ENCODE measurements at places on chromosomes 4 and X.

DNA sequence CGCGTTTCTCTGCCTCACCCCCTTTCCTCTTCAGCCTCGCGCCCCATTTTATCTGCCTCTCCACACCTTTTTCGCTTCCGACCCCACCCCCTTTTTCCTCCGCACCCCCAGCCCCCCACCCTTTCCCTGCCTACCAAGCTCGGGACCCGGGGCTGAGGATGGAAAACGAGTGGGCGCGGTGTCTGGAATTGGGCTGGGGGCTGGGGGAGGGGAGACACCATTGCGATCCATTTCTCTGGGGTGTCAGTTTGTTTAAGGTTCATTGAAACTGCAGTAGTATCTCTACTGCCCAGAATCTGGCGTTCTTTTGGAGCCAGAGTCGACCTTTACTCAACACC, 707 bp downstream of the SLC9A6 start:
- DNase-seq, result no peak

GRCh38 chr4:13171292-13172057, 312.7 kb downstream of the RAB28 start:
- no peak for DNase-seq

DNA sequence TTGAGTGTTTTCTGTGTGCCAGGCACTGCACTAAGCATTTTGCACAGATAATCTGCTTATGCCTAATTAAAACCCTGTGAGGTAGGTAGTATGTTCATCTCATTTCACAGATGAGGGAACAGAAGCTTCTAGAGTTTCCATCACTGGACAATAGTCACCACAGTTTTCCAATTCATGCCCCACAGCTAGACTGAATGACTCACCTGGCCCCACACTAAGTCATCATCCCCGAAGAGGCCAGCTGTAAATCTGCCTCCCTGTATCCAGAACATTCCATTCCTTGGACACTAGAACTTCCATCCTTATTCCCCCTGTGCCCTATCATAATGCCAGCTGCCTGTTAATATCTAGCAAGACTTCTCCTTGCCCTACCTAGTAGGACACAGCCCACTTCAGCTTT, 40.9 kb upstream of the NYX start:
- DNase-seq, result no peak

DNA sequence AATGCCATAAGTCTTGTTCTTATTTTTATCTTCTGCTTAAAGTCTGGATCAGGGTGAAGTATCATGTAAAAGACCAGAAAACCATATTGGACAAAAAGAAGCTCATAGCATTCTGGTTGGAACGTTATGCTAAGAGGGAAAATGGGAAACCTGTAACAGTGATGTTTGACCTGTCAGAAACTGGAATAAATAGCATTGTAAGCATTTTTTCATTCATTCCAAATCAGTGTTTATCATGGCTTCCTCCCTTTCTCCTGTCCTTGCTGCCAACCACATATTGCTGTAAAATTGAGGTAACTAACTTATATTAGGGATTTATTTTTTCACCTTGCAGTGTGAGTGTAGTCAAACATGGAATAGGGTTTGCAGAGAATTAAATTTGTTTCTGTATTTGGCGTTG, 23.8 kb downstream of the MOSPD2 start:
- no peak for DNase-seq

GRCh38 chr4:87973283-87974169, 2.0 kb upstream of the SPP1 start:
- DNase-seq, result peak; percentile 82

DNA sequence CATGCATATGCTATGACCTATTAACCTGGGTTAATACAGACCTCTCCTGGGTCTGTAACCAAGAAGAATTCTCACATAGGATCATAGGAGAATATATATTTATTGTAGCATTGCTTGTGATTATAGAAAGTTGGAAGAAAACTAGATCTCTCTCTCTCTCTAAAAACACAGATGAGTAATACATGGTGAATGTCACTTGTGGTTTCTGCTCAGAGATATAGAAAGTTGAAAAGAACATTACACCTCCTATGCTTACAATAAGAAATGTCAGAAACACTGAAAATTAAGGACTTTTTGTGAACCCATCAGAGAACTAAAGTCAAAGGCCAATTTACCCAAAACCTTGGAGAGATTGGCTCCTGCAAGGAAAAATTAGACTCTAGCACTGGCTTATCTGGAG, 1389.5 kb downstream of the FAM133A start:
- DNase-seq, result no peak

DNA sequence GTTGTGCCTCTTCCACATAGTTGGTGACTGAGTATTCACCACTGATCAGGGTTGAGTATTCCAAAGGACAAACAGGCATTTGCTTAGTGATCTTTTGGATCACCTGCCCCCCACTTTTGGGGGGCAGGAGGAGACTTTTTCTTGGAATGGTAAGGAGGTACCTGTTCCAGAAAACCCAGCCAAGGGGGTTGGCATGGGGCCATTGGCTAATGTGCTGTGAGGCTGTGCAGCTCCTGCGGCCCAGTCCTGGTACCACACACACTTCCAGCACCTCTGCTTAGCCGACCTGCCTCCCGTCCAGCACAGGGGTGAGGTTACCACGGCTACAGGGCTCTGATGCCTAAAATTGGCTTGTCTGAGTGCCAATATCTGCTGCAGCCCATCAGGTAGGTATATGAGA, 40.1 kb upstream of the MGST2 start:
- no peak for DNase-seq

GRCh38 chr4:3390288-3390811, 51.4 kb upstream of the HGFAC start:
- DNase-seq, result no peak

GRCh38 chr4:151643564-151643963, 117.2 kb downstream of the GATB start:
- no peak for DNase-seq

DNA sequence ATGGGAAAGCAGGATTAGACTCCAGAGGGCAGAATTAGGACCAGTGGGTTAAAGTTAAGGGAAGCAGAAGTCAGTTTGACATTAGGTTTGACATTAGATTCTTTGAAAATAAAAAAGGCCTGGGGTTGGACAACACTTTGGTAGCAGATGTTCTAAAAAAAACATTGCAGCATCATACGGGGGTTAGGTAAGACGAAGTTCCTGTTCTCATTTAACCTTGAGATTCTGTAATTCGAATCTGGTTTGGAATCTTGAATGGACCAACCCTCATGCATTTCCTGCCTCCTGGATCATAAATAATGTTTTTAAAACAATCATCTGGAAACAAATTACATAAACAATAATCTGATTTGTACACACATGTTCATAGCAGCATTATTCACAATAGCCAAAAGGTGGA, 181.0 kb downstream of the SHROOM3 start:
- DNase-seq, result no peak

- DNase-seq, result peak; percentile 57
Measured at GRCh38 chr4:82797405-82798111, 1.0 kb downstream of the SCD5 start.

DNA sequence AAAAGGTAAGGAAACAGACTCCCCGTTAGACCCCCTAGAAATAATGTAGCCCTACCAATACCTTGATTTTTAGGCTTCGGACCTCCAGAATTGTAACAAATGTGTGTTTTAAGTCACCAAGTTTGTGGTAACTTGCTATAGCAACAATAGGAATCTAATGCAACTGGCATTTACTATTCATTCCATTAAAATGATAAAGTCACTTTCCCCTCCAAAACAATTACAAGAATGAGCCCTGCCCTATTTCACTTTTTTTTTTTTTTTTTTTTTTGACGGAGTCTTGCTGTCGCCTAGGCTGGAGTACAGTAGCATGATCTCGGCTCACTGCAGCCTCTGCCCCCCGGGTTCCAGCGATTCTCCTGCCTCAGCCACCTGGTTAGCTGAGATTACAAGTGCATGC, 3.5 kb upstream of the DDX60L start:
- DNase-seq, result no peak

GRCh38 chr4:146343199-146343598, 128.9 kb downstream of the REELD1 start:
- no peak for DNase-seq

DNA sequence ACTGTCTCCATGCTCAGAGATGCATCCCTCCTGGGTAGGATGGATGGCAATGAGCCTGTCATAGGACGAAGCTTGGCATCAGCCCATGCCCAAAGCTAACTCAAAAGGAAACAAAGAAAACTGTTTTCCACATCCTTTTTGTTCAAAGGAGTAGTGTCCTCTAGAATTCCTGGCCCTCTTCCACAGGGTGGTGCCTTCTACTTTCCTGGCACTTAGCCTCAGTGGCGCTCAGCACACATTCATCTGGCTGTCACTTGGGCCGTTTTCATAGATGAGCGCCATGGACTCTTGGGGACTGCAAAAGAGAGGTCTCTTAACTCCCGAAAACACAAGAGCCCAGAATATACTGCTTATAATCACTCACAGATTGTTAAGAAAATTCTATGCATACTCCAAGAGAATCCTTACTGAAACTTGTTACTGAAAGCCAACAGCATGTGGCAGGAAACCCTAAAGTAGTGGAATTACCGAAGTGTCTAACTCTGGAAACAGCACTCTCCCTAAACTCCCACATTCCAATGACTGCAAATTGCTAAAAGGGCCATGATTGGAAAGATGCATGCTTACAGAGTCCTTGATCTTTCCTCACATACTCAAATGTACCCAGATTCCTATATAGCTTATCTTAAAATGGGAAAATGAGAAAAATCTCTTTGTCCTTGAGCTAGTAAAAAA, 110.0 kb downstream of the HS6ST2 start:
- no peak for DNase-seq

GRCh38 chrX:1713296-1713695, 98.4 kb downstream of the ASMT start:
- no peak for DNase-seq

DNA sequence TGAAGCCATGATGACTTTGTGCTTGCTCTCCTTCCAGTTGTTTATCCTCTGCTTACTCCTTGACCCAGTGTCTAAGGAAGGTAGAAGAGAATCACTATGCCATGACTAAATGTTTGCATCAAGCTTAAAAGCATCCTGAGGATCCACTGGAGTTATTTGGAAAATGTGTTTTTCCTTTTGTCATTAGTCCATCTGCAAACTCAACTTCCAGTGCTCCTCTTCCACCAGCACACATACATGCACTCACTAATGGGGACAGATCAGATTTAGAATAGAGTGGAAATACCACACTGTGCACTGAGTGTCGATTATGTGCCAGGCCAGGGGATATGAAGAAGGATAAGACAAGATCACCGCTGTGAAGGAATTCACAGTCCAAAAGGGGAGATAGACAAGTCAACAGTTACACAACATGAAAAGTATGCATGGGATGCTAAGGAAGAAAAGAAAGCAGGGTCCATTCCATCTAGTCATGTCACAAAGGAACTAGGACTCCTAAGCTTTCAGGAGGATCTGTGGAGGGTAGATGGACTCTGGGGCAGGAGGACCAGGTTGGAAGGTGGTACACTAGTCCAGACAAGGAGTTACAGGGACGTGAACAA, 1.9 kb downstream of the OCIAD2 start:
- DNase-seq, result no peak

- no peak for DNase-seq
Measured at GRCh38 chr4:26779224-26779623, 81.4 kb upstream of the STIM2 start.
